ENCODE measurements at places on chromosomes 12 and 14.

DNA sequence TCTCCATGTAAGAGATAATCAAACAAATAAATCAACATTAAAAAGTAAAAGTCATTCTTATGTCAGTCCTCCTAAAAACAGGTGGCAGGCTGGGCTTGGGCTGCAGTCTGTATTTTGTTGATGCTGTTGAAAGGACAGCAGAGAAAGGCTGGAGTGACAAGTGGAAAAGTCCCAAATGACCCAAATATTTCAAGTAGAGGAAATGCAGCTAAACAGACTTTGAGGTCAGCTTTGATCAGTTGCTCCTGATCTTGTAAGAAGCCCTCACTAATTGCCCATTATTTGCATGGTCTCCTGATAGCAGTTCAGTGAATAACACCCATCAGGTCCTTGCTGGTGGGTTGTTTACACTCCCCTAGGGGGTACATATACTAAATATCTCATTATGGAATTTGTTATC, 24.9 kb downstream of the TBX3 start:
- no peak for DNase-seq

- DNase-seq, result peak; percentile 86
Measured at GRCh38 chr12:32603858-32604257, 75.2 kb upstream of the DNM1L start.

GRCh38 chr14:44372807-44373489, 134.1 kb downstream of the FSCB start:
- no peak for DNase-seq

DNA sequence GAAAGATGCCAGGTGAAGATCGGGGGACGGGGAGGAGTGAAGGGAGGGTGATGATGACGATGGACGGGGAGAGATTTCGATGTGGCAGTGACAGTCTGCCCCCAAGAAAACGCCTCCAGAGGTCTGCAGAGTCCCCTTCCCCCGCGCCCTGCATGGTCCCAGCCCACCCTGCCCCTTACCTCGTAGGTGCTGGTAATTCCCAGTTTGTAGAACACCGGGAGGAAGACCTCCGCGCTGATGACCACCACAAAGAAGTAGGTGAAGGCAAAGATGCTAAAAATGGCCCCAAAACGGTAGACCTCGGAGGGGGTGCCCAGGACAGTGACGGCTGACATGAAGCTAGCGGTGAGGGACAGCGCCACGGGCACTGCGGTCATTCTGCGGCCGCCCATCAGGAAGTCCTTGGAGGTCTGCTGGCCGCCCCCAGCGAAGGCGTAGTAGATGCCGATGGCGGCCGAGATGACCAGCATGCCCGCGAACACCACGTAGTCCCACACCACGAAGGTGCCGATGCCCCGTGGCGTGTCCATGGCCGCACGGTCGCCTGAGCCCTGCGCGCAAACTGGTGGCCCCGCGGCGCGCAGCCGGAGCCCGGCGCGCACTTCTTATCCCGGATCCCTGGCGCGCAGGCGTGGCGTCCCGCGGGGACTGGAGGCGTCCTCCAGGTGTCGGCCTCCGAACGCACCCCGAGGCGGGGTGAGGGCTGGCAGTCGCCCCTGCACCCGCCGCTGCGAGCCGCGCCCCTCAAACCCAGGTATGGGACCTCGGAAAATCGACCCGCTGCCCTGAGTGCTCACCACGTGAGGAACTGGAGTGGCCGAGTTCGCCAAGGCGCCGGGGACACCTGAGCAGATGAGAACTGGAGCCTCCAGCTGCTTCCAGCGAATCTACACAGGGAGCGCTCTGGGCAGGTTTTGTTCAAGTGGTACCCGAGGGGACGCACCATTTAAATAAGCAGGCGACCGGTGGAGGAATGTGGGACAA, at the start of gene SLC5A8:
TSS of gene SLC5A8 (minus strand) at position 920 of the 984 bp plus-strand sequence. CDS start at position 530, 390 bp downstream.
- no peak for DNase-seq

- no peak for DNase-seq
Measured at GRCh38 chr12:125744201-125744600, 679.0 kb downstream of the AACS start.

DNA sequence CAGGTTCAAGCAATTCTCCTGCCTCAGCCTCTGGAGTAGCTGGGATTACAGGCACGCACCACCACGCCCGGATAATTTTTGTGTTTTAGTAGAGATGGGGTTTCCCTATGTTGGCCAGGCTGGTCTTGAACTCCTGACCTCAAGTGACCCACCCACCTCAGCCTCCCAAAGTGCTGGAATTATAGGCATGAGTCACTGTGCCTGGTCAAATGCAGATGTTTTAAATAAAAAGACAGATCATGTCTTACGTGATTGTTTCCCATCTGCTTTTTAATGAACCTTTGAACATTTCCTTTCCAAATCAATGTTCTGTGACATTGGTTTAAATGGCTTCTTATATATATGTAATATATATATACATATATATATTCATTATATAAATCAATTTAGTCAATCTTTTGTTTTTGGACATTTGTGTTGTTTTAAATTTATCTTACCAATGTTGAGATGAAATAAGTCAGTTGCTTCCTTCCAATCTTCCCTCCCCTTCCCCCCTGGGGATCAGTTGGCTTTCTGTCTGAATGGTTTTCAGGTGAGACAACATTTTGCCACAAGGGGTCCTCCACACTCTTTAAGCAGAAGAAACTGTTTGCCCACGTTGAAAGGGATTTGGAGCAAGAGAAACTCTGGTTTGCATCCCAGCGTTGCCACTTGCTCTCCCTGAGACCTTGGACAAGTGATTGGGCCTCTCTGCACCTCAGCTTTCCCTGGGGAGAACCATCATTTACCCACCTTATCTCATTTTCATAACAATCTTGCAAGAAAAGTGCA, 47.6 kb upstream of the RBM19 start:
- DNase-seq, result no peak

DNA sequence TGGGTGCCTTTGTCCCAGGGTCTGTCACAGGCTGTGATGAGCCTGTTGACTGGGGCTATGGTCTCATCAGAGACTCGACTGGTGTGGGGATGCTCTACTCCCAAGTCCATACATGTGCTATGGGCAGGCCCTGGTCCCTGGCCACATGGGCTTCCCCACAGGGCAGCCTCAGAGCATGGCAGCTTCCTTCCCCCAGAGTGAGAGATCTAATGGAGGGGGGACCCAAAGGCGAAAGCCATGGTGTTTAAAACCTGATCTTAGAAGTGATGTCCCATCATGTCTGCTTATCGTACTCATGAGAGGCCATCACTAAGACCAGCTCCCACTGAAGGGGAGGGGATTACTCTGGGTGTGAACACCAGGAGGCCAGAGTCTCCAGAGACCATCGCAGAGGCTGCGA, 279.0 kb upstream of the RTL1 start:
- DNase-seq, result no peak

- no peak for DNase-seq
Measured at GRCh38 chr12:11810206-11810545, 160.7 kb downstream of the ETV6 start.

DNA sequence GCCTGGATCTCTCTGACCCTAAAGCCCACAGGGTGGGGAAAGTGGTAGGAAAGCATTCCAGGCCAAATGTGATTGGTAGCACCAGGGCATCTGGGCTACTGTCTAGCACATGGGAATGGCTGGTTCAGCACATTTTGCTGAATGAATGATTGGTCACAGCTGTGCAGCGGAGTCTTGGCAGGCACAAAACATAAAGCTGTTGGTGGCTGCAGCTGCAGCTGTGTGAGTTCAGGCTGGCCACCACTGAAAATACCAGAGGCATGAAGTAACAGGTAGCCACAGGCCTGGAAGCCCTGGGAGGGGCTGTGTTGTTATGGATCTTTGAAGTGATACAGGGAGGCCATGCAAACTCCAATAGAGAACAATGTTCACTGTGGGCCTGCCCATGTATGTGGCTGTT, 72.7 kb downstream of the MYRFL start:
- DNase-seq, result no peak

- DNase-seq, result peak; percentile 98
Measured at GRCh38 chr12:57229634-57230380, at the start of gene SHMT2. TSS of gene SHMT2 (plus strand) at chr12:57229711. CDS start at chr12:57229779, 68 bp downstream.
